Fibroblast of the aortic adventitia (primary cell): ENCODE measurements at places on chromosomes 6 and 20. TPM values are rescaled to one million over a fixed set of nuclear protein-coding genes. Genes with fewer than 3 reads are reported as not detected.

The KCNB1 gene
- 0.27 and 0.41 TPM in 2 replicates for total RNA-seq

The EDN1 gene
- total RNA-seq: 2.3 and 7.4 TPM in 2 replicates

The NRSN1 gene
- not detected in 2 replicates for total RNA-seq

The MCM3 gene
- 35.8 and 85.7 TPM in 2 replicates for total RNA-seq

The SLC22A7 gene
- total RNA-seq: not detected in 2 replicates

The FOXP4 gene
- 0.41 and 2.9 TPM in 2 replicates for total RNA-seq

The C20orf202 gene
- 0.09 TPM in 1 of 2 replicates, not detected in the other for total RNA-seq

The STMND1 gene
- not detected in 2 replicates for total RNA-seq

The HTR1E gene
- not detected in 2 replicates for total RNA-seq

The NNAT gene
- 0.36 and 2.8 TPM in 2 replicates for total RNA-seq

The ECT2L gene
- total RNA-seq: under 0.01 and 3.3 TPM in 2 replicates

- no peak for DNase-seq
Observed at GRCh38 chr6:36525346-36525745, 21.9 kb downstream of the STK38 start.

DNA sequence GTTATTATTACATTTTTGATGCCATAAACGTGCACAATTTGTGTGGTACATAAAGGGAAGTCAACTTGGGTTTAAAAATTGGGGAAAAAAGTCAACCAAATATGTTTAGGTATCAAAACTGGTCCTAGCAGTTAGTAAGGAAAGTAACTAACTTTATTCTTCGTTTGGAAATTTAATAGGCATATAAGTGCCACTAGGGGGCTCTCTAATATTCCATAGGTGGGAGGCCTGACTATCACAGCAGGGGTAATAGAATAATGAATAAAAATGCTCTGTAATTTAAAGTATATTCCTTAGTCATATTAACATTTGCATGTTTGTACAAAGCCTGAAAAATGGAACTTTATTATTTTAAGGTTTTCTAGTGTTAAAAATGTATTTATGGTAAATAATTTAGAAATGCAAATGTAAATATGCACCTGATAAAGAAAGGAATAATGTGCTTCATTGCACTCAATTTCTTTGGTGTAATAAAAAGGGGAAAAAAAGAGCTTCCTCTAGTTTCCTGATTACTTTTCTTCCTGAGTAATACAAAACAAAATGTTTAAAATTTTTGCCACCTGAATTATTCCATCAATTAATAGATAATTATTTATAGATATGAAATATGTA lies 125.7 kb upstream of the HDAC2 start:
- peak; percentile 47 for DNase-seq

DNA sequence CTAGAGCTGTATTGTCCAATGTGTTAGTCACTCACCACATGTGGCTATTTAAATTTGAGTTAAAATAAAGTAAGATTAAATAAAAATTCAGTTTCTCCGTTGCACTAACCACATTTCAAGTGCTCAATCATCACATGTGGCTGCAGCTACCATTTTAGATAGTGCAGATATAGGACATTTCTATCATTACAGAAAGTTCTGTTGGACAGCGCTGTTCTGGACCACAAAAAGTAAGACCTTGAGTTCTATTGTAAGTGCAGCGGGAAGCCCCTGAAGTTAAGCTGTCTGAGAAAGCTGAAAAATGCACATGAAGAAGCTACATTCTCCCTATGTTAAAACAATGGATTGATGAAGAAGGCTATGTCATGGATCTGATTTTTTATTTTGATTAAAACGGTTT lies 1.1 kb downstream of the ORC3 start:
- DNase-seq: peak; percentile 9

- DNase-seq: peak; percentile 75
Observed at GRCh38 chr20:50713657-50714101, 17.7 kb upstream of the PARD6B start.

GRCh38 chr6:30721198-30722024 lies 1.3 kb downstream of the TUBB start:
- DNase-seq: peak; percentile 89

DNA sequence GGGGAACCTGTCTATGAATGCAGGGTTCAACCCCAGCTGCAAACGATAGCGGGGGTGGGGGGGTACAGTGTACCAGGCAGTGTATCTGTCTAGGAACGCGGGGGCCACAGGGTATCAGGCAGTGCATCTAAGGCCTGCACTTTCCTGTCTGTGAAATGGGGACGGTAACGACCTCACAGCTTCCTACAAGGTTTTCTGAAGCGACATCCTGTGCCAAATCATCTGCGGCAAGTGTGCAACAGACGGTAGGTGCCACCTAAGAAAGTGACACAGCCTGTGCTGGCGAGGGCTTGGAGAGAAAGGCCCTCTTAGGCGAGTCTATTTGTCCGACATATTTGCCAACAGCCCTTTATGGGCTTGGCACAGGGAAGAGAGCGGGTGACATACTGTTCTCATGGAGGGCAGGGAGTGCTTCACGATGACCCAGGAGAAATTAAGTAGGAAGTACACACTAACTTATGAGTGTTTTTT lies 3.8 kb downstream of the DIDO1 start:
- no peak for DNase-seq

- DNase-seq: no peak
Observed at GRCh38 chr6:15434823-15435380, 189.0 kb downstream of the JARID2 start.

GRCh38 chr20:48267860-48268633 lies 482.8 kb upstream of the SULF2 start:
- no peak for DNase-seq

- DNase-seq: no peak
Observed at GRCh38 chr6:18187701-18188100, 32.5 kb downstream of the KDM1B start.

GRCh38 chr6:163733061-163733460 lies 318.5 kb downstream of the QKI start:
- DNase-seq: no peak

- DNase-seq: peak; percentile 53
Observed at GRCh38 chr6:127515794-127516661, 3.1 kb downstream of the MTCL3 start.

- no peak for DNase-seq
Observed at GRCh38 chr20:51788822-51789221, 13.5 kb downstream of the SALL4 start.

DNA sequence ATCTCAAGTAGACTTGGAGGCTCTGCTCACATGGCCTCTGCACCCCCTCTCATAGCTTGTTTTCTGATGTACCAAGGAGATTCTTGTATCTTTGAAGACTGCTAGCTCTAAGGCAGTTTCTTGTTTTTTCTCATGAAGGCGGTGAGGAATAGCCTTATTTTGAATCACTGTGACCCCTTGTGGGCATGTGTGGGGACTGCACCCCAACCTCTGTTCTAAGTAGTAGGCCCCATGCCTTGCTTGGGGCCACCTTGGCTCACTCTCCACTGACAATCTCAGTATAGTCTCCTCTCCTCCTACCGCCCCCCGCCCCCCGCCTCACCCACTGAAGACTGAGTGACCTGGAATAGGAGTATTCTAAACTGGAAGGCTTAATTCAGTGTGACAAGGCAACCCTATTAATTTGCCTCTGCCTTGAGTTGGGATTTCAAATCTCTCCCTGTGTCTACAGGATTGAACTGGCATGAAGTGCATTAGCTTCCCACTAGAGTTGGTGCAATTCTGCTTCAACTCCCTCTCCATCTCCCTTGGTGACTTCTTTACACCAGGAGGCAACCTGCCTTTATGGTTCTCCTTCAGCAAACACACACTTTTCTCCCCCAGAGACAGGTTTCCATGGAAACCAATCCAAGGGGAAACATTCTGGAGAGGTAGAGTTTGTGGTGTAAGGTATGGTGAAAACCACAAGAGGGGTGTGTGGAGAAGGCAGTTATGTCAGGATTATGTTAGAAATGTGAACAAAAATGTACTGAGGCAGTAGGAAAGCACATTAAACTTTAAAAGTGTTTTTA lies 75.4 kb upstream of the ECI2 start:
- DNase-seq: peak; percentile 71

DNA sequence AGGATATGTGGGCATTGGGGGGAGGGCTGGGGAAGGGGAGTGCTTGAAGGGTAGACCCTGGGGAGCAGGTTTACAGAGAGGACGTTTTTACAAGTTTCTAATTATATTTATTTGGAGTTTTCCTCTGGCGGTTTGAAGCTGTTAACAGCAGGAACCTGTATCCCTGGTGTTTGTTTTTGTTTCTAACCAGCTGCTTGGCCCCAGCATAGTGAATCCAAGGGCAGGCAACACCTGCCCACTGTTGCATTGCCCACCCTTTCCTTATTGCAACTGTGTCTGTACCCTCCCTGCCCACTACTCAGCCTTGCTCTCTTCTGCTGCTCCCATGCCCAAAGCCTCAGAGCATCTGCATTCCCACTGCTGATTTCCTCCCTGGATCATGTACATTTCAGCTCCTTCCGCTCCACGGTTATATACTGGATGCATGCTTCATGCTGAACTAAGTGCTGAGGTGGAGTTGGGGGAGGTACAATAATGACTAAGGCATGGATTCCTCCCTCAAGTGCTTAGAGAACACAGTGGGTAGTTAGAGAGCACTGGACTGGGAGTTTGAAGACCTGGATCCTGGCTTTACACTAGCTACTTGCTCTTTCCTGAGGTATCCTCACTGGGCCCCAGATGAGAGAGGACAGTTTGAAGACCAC lies 6.0 kb downstream of the SCUBE3 start:
- DNase-seq: no peak
